ENCODE measurements at places on chromosomes 6 and 20. TPM values are rescaled to one million over a fixed set of nuclear protein-coding genes. Genes with fewer than 3 reads are reported as not detected.

DNA sequence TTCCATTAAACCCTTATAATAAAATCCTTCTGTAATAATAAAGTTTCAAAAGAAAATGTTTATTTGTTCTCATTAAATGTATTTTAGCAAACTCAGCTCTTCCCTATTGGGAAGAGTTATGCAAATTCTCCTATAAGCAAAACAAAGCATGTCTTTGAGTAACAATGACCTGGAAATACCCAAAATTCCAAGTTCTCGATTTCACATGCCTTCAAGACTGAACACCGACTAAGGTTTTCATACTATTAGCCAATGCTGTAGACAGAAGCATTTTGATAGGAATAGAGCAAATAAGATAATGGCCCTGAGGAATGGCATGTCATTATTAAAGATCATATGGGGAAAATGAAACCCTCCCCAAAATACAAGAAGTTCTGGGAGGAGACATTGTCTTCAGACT lies 3.8 kb downstream of the IL17A start:
- H3K27me3 ChIP-seq = no peaks in the 10 kb centered on the region
- H3K4me1 ChIP-seq = no peaks in the 10 kb centered on the region

DNA sequence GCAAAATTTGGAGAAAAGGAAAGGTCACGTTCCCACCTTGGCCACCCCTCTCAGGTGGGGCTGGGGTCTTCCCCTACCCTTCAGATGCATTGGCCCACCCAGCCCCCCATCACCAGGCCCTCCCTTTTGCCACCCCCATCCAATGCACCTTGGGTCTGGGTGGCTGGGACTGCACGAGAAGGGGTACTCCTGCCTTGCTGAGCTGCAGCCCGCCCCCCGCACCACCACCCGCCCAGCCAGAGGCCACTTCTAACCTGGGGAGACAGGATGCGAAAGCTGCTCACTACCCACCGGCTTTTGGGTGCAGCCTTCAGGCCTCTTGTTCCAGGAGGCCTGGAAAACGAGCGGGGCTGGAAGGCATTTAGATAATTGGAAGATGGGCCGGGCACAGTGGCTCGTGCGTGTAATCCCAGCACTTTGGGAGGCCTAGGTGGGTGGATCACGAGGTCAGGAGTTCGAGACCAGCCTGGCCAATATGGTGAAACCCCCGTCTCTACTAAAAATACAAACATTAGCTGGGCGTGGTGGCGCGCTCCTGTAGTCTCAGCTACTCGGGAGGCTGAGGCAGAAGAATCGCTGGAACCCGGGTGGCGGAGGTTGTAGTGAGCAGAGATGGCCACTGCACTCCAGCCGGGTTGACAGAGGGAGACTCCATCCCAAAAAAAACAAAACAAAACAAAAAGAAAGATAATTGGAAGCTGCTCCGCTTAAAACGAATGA lies 1.2 kb upstream of the CDC25B start:
- DNase-seq = no peak
- no peaks in the 10 kb centered on the region for H3K27me3 ChIP-seq
- H3K4me3 ChIP-seq = peak overlapping the region; percentile 56
- no peaks in the 10 kb centered on the region for H3K36me3 ChIP-seq
- H3K4me1 ChIP-seq = peaks cover 32% of the 10 kb centered on the region

DNA sequence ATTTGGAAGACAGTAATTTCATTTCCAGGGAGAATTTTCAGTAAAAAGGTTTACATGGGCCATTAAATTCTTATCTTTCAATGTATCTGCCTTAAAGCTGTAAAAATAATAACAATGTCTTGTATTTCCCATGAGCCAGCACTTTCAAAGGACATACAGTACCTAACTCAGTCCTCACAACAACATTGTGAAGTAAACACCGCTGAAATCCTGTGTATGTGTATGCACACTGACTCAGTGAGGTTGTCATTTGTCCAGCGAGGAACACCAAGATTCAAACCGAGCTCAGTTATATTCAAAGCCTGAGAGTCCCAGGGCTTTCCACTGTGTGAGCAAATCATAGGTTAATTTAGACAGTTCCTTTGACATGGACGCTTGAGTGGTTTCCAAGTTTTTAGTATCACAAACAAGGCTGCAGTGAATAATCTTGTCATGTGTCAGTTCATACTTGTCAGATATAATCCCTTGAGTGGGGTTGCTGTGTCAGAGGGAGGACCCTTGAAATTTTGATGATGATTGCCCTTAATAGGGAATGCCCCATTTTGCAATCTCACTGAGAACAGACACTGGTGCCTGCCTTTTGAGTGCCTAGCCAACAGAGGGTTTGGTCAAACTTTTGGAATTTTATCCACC lies 50.0 kb upstream of the SLC22A23 start:
- H3K27ac ChIP-seq = no peak overlapping the region
- H3K27me3 ChIP-seq = no peaks in the 10 kb centered on the region
- H3K36me3 ChIP-seq = no peaks in the 10 kb centered on the region
- DNase-seq = no peak

DNA sequence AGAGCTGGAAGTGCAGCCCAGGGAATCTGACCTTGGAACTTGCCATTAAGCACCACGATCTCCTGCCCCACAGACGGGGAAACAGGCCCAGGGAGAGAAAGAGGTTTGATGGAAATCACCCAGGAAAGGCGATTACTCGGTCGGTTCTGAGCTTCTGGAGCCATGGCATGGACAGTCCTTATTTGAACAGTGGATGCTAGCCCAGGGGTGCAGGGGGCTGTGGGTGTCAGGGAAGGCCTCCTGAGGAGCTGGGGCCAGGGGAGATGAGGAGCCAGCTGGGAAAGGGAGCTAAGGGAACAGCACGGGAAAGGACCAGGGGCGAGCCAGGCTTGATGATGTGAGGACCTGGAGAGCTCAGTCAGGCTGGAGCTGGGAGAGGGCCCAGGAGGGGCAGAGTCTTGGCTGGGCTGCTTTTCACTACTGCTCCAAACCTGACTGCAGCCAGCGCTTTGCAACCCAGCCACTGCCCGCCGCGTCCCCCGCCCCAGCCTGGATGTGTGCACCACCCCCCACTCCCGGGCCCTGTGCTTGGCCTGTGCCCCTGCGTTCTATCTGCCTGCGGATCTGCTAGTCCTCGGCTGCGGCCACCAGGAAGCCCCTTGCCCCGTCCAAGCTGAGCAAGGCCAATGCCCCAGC lies 17.8 kb downstream of the SUN5 start:
- H3K27me3 ChIP-seq = no peaks in the 10 kb centered on the region
- H3K4me3 ChIP-seq = no peak overlapping the region
- no peaks in the 10 kb centered on the region for H3K36me3 ChIP-seq
- no peak overlapping the region for H3K27ac ChIP-seq

The SCUBE3 gene
- total RNA-seq = 0.40 TPM

DNA sequence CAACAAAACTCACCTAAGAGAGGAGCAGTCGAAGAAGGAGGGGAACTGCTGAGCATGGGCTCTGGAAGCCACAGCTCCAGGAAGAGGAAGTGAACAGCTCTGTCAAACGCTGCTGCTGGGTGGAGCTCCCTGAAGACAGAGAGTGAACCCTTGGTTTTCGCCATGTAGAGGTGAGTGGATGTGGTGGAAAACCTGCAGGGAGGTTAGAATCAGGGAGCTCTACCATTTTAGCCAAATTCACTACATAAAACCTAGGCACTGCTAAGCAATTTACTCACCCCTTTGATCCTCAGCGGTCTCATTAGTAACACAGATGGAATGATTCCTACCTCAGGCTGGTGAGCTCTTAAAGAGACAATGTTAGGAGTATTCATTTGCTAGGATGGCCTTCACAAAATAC lies 19.4 kb upstream of the TFAP2A start:
- H3K4me1 ChIP-seq = peaks cover 5% of the 10 kb centered on the region
- DNase-seq = no peak
- no peaks in the 10 kb centered on the region for H3K36me3 ChIP-seq
- H3K27ac ChIP-seq = no peak overlapping the region
- H3K27me3 ChIP-seq = peaks cover 27% of the 10 kb centered on the region
- no peak overlapping the region for H3K4me3 ChIP-seq

Measured in transverse colon (tissue), 4 donors.